ENCODE measurements at places on chromosomes 2 and 18.

DNA sequence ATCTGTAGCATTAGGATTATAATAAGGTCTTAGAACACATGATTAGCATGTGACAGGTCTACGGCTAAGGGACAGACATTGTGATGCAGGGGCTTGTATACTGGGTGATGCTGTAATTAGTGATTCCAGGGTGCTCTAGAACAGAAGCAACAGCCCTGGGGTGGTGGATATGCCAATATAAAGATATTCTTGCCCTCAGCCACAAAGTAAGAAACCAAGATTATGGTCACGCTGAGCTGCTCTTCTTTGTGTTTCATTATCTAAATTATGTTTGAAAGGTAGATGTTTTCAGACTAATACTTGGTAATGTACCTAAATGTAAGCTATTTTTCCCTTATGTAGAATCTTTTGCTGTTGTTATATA lies 45.3 kb downstream of the FN1 start:
- no peak for DNase-seq

GRCh38 chr2:234950730-234951663 lies 820 bp upstream of the SH3BP4 start:
- no peak for DNase-seq

- DNase-seq, result no peak
Measured at GRCh38 chr2:33365264-33365970, 111.0 kb upstream of the RASGRP3 start.

DNA sequence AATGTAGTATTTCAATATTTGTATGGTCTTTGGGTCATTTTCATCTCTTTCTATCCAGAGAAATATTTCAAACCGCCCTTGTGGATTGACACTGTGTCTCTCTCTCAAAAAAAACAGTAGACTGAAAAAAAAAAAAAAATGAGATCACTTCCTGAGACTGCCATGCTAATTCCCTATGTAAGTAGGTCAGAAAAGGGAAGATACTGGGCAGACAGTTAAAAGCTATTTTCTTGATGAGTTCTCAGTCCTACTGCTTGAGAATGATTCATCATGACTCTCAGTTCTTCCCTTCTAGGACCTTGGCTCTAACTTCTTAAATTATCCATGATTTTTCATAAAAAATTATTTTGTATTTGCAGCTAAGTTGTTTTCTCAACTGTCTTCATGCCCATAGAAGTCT lies 672.3 kb upstream of the REG3G start:
- no peak for DNase-seq

- DNase-seq, result no peak
Measured at GRCh38 chr2:172072303-172072702, 13.0 kb upstream of the DLX1 start.

DNA sequence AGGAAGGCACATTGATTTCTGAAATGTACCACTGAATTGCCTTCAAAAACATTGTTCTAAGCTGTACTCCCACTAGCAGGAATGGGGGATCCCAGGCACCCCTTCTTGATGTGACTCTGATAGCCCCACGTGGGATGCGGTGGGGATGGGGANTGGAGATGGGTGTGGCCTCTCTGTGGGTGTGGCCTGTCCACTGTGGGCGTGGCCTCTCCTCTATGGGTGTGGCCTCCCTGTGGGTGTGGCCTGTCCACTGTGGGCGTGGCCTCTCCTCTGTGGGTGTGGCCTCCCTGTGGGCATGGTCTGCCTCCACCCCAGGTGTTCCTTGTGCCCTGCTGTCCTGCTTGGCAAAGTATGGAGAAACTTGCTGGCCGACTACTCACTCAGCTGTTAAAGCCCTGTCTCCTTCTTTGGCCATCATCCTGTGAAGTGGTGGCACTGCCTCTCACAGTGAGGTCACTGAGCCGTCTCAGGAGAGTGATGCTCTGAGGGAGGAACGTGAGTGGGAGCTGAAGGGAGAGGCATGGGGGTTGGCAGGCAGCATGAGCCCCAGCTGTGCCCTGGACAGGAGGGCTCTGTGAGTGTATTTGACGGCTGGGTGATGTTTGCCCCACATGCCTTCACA lies 6.7 kb upstream of the PARD6G start:
- no peak for DNase-seq

GRCh38 chr2:128396500-128396891 lies 77.8 kb upstream of the HS6ST1 start:
- no peak for DNase-seq
